ENCODE measurements at places on chromosomes 5 and 9.

GRCh38 chr5:57174890-57175510 is 1.1 kb downstream of the GPBP1 start:
- no peak for DNase-seq

DNA sequence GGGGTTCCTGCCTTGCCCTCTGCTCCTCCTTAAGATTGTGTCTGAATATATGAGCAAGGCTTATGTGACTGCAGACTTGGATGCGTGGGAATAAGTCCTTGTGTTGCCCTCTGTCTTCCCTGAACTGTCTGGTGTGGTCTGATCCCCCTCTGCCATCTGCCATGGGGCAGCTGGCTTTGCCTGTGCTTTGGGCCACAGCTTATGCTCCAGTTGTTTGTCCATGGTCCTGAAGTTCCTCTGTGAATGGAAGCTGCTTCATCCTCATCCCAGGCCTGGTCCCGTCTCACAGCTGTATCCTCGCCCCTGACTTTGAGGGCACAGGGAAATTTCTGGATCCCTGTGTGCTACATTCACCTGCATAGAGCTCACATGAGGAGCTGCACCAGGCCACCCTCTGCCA is 14.7 kb downstream of the IL31RA start:
- no peak for DNase-seq

GRCh38 chr5:15741591-15741990 is 241.6 kb downstream of the FBXL7 start:
- no peak for DNase-seq

GRCh38 chr5:61735995-61736394 is 403.9 kb downstream of the ZSWIM6 start:
- DNase-seq: no peak

DNA sequence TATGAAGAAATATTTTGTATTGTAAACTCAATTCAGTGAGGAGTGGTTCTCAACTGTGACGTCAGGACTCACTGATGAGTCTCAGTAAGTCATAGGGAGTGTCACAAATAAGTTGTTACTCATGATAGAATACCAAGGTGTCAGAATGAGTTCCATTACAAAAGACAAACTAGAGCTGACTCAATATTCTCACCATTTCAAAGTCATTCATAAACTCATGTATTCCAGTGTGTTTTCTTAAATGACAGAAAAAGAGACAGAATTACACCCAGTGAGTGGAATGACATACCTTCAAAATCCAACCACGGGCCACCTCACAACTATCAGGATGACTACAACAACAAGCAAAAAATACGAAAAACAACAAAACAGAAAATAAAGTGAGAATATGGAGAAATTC is 321.5 kb downstream of the ENC1 start:
- no peak for DNase-seq

DNA sequence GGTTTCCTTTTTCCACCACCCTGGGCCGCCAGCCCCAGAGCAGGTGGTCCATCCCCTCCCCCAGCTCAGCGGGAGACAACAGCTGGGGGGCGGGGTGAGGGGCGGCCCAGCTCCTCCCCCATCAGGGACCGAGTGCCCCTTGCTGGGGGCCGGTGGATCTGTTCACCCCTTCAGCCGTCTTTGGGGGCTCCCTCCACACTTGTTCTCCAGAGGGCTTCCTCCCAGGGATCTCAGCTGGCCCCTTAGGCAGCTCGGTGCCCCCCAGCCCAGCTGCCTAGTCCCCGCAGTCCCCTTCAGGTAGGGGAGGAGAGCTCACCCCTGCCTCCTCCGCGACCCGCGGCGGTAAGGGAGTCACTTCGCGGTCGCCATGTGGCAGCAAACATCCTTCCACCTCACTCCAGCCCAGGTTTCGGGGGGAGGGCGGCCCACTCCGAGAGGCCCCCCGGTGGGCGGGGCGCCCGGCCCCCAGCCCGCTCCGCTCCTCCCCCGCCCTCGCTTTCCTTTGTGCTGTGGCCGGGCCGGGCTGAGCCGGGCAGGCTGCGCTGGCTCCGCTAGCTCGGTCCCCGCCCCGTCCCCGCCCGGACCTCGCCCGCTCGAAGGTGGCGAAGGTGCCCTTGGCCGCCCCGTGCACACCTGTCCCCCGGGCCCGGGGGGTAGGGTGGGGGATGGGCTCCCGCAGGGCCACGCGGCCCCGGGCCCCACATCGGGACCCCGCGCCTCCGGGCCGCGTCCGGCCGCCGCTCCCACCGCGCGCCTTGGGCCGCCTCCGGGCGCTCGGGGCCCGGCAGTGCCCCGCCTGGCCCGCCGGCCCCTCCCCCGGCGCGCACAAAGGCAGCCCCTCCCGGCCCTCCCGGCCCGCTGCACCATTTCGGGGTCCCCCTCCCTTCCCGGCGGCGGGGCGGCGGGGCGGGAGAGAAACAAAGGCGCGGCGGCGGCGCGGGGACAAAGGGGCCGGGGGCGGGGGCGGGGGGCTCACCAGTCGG is 683 bp downstream of the DBN1 start:
- DNase-seq: peak; percentile 91

All from GM12891 (cell line).